ENCODE measurements at places on chromosomes 2 and 18.

- DNase-seq, result no peak
These were observed 1.5 kb downstream of the MMADHC start for GRCh38 chr2:149586063-149586462.

GRCh38 chr2:3612639-3613523 is 18.0 kb downstream of the COLEC11 start:
- DNase-seq, result no peak

- DNase-seq, result no peak
These were observed 107.7 kb downstream of the LBH start for GRCh38 chr2:30339071-30339470.

DNA sequence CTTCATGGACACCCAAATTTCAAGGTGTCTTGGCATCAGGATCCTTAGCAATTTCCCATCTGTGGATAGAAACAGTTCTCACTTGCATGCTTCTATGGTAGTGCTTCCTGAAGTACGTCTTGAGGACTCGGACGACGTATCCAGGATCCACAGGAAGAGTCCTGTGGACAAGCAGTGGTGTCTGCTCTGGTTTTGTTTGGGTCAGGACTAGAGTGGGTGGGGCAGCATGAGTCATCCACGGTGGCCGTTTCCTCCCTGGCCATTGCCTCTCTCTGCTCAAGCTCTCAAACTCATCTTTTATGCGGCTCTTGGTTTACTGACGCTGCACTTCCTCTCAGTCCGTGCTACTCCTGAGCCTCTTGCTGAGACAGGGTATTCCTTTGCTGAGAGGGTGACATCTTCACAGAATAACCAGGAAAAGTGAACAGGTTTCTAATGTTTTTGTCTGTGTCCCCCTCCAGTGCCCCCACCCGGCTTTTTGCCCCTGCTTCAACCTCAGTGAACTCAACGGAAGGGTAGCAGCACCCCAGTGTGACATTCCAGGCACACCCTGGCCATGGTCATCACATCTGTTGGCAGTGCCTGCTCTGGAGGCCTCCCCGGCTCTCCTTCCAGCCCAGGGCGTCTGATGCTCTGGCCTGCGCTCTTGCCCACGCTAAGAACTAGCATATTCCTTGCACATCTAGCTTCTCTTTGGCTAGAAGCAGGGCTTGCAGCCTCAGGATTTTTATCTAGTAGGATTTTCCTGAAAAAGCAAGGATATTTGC is 62.2 kb downstream of the ARMC9 start:
- no peak for DNase-seq

DNA sequence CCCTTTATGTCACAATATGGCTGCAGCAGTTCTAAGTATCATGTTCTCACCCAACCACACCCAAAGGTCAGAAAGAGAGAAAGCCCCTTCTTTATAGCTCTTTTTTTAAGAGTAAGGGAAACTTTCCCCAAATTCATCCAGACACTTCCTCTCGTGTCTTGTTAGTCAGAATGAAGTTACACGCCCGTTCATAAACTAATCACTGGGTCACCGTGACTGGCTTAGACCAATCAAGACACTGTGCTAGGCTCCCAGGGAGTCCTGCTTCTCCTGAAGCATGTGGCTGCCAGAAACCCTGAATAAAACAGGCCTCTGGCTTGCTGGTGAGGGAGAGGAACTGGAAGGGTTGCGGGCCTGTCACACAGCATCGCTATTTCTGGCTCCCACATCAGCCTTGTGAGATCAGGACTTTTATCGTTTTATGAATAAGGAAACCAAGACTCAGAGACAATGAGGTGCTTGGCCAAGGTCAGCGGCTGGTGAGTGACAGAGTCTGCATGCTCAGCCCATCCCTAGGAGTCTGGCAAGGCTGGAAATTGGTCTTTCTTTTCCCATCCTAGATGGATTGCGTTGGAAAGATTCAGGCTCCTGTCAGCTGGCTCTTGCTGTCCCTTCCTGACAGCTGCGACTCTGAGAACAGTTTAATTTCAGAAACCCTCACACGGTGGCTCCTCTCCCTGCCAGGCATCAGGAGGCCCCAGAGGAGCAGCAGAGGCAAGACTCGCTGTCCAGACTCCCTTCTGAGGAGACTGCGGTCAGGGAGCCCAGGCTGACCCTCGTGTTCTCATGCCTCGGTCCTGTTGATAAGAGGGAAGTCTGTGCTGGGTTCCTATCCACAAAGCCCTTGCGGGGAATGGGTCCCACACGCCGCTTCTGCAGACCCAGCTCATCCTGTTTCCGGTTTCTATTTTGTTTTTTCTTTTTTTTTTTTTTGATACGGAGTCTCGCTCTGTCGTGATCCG is 104.5 kb upstream of the TAF1B start:
- no peak for DNase-seq

- DNase-seq, result no peak
These were observed 200.3 kb downstream of the NRXN1 start for GRCh38 chr2:50831676-50832075.

DNA sequence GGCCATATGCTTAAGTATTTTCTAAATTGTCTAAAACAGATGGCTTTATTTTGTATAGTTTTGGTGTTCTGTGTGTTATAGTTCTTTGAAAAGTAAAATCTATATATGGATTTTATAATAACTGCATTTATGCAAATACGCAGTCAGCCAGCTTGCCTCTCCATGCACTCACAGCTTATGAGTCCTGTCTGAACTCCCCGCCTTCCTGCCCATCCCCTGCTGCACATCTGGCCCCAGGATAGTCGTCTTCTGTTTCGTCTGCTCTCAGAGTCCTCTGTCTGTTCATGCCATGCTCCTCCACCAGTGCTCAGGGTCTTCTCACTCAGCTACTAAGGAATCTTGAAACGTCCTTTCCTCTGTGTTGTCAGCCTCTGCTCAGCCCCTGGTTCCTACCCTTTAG is 28.2 kb upstream of the ANKRD62 start:
- DNase-seq, result no peak

DNA sequence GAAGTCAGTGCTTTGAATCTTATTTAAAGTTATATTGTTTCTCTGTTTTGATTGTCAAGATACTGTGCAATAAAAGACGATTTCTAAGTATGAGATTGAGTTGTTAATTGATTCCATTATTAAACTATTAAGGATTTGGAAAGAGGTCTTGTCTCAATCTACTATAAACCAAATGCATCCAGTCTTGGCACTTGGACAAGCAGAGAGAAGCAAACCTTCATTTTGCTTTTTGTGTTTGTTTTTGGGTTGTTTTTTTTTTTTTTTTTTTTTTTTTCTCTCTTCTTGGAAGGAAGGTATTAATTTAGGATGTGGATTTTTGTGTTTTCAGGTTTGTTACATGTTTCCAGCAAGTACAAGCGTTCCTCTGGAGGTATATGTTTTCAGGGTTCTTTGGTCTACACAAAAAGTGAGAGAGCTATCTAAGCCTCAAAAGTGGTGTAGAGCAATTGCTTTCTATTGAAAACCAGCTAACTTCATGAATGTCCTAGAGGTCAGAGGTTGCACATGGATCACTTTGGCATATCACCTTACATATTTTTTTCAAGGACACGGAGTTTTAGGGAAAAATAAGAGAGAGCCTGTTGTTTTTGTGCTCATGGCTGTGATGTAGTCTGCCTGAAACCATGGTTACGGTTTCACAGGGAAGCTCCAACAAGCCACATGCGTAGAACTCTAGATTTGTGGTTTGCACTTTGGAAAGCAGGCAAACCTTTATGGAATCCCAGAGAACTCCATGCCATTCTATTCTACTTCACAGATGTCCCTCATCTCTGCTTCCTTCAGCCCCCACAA is 1.8 kb downstream of the PRKCE start:
- DNase-seq, result no peak

- no peak for DNase-seq
These were observed 121.5 kb downstream of the SLC4A3 start for GRCh38 chr2:219748671-219749570.

GRCh38 chr18:62206593-62206992 is 19.5 kb downstream of the RELCH start:
- DNase-seq, result no peak

- DNase-seq, result no peak
These were observed 44.2 kb upstream of the CDH7 start for GRCh38 chr18:65706646-65707045.

- DNase-seq, result peak; percentile 51
These were observed 90.9 kb upstream of the SMAD7 start for GRCh38 chr18:49041435-49042245.

DNA sequence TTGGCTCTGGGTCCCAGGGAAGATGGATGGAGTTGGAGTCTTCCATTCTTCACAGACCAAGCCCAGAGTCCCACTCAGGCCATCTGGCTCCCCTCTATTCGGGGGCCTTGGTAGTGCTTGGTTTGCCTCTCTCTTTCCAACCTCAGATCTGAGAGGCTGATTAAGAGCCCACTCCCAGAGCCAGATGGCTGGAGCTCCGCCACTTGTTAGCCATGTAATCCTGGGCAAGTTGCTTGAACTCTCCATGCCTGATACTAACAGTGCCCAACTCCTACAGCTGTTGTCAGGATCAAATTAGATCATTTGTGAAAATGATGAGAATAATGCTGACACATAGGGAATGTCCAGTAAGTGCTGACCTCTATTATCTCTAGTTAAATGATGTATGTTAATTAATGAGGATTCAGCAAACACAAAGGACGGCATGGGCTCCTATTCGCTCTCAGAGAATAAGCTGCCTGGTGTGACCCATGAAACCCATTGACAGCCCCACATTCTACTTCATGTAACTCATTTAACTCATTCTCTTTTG is 46.6 kb upstream of the SLC14A1 start:
- DNase-seq, result no peak

DNA sequence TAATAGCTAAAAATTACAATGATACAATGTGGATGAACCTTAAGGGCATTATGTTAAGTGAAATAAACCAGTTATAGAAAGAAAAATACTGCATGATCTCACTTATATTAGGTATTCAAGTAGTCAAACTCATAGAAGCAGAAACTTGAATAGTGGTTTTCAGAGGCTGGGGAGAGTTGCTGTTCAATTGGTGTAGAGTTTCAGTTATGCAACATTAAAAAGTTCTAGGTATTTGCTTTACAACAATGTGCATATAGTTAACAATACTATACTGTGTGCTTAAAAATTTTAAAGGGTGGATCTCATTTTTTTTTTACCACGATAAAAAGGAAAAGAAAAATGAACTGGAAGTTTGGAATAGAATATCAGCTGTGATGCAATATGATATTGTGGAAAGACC is 479.1 kb downstream of the SPAG16 start:
- no peak for DNase-seq

DNA sequence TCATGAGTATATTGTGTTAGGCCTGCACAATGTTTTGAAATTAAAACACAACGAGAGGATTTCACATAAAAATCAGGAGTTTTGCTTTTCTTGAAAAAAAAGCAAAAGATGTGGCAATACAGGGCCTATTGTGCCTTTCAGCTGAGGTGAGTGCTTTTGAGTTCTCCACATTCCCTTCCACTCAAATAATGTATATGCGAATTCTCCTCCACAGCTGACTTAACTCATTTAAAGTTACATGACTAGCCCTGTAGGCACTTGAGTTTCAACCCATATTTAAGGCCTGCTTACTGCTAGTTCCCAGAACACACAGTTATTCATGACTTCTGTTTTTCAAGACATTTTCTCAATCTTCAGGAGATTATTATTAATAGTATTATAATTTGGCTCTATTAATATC is 353.1 kb downstream of the NUP35 start:
- DNase-seq, result no peak

- no peak for DNase-seq
These were observed 86.5 kb downstream of the STRADB start for GRCh38 chr2:201538025-201538424.

DNA sequence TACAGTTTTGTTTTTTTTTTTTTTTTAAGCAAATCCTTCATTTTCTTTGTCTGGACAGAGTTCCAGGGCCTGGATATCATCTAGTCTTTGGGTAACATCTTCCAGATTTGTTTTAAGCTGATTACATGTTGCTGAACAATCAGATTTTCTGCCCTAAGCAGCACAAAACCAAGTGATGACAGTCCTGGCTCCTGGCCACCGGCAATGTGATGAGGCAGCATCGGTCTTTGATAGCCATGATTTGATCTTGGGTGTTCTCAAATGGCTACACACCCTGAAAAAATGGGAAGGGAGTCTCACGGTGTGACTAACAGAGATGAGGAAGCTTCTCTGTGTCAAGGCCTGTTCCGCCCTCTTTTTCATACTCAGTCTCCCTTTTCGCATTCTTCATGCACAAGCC is 708.6 kb upstream of the ZEB2 start:
- no peak for DNase-seq

DNA sequence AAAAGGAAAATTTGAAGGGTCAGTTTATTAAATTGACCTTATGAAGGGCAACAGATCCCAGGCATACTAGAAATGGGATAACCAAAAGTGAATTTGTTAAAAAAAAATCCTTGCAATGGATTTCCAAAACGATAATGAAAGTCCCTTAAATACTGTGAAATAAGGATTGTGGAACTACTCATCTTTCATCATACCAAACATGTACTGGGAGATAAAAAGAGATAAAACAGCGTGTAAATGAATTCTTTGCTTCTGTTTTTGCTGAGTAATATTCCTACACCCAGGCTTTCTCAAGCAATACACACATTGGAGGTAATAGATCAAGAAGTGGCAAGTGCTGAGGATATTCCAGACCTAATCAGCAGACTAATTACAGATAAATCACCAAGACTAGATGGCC is 3.8 kb downstream of the LYPD6 start:
- no peak for DNase-seq

DNA sequence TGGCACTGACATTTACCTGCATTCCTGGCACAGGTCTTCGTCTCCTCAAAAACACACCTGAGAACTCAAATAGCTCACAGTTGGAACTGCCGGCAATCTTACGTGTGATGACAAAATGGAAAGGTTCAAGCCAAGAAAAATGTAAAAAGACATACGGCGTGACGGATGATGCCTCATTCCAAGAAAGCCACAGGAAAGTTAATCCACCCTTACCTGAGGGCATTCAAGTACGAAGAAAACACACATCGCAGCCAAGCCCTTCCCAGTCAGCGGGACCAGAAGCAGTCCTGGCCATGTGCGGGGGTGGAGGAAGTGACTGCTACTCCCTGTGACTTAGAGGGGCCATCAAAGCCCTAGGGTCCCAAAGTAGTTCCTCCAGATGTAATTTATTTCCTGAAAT is 986.3 kb upstream of the CELF4 start:
- DNase-seq, result no peak

GRCh38 chr2:222878877-222879603 is 18.2 kb downstream of the ACSL3 start:
- no peak for DNase-seq

GRCh38 chr2:86274918-86275275 is 62.5 kb downstream of the REEP1 start:
- no peak for DNase-seq

- no peak for DNase-seq
These were observed 52.0 kb upstream of the CHN1 start for GRCh38 chr2:175057078-175057685.

DNA sequence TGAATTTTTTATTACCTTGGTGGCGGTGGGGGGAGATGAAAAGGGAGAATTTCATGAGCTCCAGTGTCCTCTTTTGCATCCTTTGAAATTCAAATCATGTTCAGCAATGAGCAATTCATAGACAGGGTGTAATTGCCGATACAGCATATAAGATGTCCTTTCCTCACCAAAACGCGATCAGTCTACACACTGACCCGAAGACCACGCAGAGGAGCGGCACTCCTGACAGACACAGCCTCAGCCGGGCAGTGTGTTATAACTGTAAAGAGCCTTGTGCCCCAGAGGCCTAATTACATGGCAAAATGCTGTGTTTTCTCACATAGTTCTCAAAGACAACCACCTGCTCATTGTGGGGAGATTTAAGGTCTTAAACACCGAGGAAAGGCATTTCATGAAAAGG is 38.4 kb upstream of the APCDD1 start:
- DNase-seq, result no peak
